Activated naive CD4-positive, alpha-beta T cell treated with anti-CD3 and anti-CD28 coated beads, Interleukin-2, amount 10 ng/mL, durations not matched to agents 5 hours and 36 hours (primary cell): ENCODE measurements at places on chromosomes 11 and 22. TPM values are rescaled to one million over a fixed set of nuclear protein-coding genes. Genes with fewer than 3 reads are reported as not detected.

The EFCAB6 gene
- total RNA-seq, result 0.13 TPM

The FAM181B gene
- total RNA-seq, result 0.10 TPM

The NUDT22 gene
- 76.7 TPM for total RNA-seq

The CXCR5 gene
- 0.20 TPM for total RNA-seq

The HMOX1 gene
- 0.25 TPM for total RNA-seq

The DENND6B gene
- 4.7 TPM for total RNA-seq

The BARX2 gene
- total RNA-seq, result not detected

The NAALAD2 gene
- total RNA-seq, result not detected

The MS4A4A gene
- total RNA-seq, result not detected

The SCT gene
- total RNA-seq, result not detected

The CFAP300 gene
- total RNA-seq, result not detected

The JRKL gene
- total RNA-seq, result 10.5 TPM

The IGHMBP2 gene
- total RNA-seq, result 24.3 TPM

The CCDC179 gene
- not detected for total RNA-seq

The OR8G1 gene
- total RNA-seq, result not detected

The CARD18 gene
- total RNA-seq, result not detected

The OR52I1 gene
- not detected for total RNA-seq

The ELMOD1 gene
- not detected for total RNA-seq

The GUCY1A2 gene
- not detected for total RNA-seq

The ZNF280B gene
- total RNA-seq, result 1.9 TPM

The OR4A16 gene
- total RNA-seq, result not detected
